ENCODE measurements at places on chromosomes 5 and 9. TPM values are rescaled to one million over a fixed set of nuclear protein-coding genes. Genes with fewer than 3 reads are reported as not detected.

- peaks cover 43% of the 10 kb centered on the region for H3K4me1 ChIP-seq
- DNase-seq, result no peak
- peaks cover under 1% of the 10 kb centered on the region for H3K36me3 ChIP-seq
- no peaks in the 10 kb centered on the region for H3K27me3 ChIP-seq
- H3K4me3 ChIP-seq, result peak overlapping the region; percentile 11
- H3K27ac ChIP-seq, result no peak overlapping the region
These were observed 113.0 kb downstream of the PAM start for GRCh38 chr5:102867992-102868662.

DNA sequence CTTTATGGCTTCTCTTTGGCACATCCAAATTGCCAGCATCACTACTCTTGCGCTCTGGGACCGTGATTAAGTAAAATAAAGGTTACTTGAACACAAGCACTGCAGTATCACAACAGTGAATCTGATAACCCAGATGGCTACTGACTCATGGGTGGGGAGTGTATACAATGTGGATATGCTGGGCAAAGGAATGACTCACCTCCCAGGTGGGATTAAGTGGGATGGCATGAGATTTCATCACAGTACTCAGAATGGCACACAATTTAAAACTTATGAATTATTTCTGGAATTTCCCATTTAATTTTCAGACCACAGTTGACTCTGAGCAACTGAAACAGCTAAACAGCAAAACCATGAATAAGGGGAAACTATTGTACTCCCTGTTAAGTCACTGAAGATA lies 4.3 kb downstream of the GFM2 start:
- H3K4me3 ChIP-seq, result no peak overlapping the region
- H3K4me1 ChIP-seq, result peaks cover 16% of the 10 kb centered on the region
- no peak overlapping the region for H3K27ac ChIP-seq
- no peaks in the 10 kb centered on the region for H3K27me3 ChIP-seq
- DNase-seq, result no peak
- H3K36me3 ChIP-seq, result peaks cover 50% of the 10 kb centered on the region

DNA sequence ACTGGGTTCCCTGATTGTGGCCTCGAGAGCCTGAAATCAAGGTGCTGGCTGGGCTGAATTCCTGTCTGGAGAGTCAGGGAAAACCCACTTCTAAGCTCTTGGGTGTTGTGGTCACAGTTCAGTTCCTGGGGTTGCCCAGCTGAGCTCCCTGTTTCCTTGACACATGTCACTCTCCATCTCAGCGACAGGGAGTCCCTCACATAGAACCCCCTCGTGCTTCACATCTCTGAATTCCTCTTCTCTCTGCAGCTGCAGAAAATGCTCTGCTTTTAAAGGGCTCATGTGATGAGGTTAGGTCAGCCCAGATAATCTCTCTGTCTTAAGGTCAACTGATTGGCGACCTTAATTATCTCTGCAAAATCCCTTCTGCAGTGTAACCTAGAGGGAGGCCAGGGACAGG lies 53.5 kb upstream of the NFIL3 start:
- H3K27me3 ChIP-seq, result no peaks in the 10 kb centered on the region
- no peak overlapping the region for H3K27ac ChIP-seq
- DNase-seq, result no peak
- peaks cover 4% of the 10 kb centered on the region for H3K4me1 ChIP-seq

DNA sequence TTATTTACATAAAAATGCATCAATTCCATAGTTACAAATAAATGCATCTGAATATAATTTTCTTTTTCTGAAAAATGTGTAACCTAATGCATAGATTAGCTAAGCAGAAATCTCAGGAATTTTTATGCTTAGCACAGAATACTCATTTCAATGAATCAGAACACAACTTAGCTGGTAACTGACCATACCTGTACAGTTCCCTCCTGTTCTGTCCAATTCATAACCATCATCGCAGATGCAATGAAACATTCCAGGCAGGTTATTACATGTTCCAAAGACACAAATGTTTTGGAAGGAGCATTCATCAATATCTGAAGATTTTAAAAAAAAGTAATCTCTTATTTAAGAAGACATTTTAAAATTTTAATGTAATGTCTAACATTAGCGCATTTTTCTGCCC lies 219.4 kb downstream of the FBN2 start:
- DNase-seq, result no peak
- no peak overlapping the region for H3K4me3 ChIP-seq
- H3K27ac ChIP-seq, result no peak overlapping the region

DNA sequence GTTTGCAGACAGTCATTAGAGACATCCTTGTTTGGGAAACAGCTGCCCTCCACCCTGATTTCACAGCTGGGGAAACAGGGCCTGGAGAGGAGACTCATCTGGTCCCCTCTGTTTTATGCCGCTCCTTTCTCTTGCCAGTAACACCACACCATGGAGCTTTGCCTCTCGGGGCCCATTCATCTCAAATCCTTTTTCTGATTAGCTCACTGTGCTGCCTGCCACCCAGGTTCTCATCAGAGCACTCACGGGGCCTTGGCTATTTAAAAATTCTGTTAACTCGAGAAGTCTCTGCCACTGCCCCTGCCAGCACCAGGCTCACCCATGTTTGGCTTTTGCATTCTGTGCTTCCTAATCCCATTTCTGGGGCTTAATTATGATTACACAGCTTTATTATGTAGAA lies 36.8 kb upstream of the C5orf58 start:
- H3K4me1 ChIP-seq, result no peaks in the 10 kb centered on the region
- no peak overlapping the region for H3K27ac ChIP-seq
- H3K36me3 ChIP-seq, result no peaks in the 10 kb centered on the region
- no peaks in the 10 kb centered on the region for H3K27me3 ChIP-seq
- H3K4me3 ChIP-seq, result no peak overlapping the region

The SPATA31A3 gene
- total RNA-seq, result not detected

The SPATA31D4 gene
- not detected for total RNA-seq

DNA sequence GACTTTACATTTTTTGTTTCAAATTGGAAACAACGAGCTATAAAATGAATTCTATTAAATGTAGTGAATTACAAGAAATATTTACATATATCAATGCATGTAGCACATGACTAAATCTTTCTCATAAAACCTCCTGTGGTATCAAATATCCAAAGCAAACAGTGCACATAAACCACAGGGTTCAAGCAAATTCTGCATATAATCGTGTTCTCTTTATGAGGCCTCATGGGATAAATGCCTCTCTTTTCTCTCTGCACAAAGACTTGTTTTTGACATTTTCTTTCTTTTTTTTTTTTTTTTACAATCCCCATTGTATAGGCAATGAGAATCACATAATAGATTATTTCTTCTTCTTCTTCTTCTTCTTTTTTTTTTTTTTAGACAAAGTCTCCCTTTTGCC lies 1117.2 kb upstream of the DMAC1 start:
- no peaks in the 10 kb centered on the region for H3K27me3 ChIP-seq
- H3K36me3 ChIP-seq, result no peaks in the 10 kb centered on the region
- no peaks in the 10 kb centered on the region for H3K4me1 ChIP-seq
- H3K27ac ChIP-seq, result no peak overlapping the region

DNA sequence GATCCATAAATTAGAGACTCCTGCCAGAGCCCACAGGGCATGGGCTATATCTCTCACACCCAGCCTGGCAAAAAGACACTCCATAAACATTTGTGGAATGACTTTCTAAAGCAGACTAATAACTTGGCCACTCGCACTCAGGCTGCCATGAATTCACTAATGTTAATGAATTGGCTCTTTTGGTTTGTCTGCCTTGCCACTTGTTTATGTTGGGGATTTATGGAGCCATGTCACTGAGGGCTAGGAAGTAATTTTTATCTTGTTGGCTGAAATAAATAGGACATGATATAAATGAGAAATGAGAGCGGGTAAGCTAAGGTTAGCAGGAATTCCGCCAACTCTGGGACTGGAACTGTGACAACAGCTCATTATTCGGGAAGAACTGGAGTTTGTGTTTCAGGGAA lies 55.2 kb downstream of the DROSHA start:
- H3K36me3 ChIP-seq, result peaks cover 3% of the 10 kb centered on the region
- DNase-seq, result no peak
- peak overlapping the region; percentile 15 for H3K27ac ChIP-seq
- no peaks in the 10 kb centered on the region for H3K4me1 ChIP-seq

DNA sequence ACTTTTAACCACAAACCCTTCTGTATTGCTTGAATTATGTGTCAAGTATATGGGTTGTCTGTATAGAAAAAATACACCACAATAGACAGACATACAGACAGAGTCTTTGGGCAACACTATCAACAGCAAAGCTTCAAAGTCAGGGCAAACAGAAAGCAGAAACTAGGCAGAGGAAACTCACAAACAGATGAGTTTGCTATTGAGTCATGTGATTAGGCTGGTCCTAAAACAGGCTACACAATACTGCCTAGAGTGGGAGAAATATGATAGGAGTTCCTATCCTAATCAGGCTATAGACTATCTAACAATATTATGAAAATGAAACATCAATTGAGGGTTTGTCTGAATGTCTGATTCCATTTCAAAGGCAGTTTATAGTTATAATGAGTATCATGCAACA lies 156.4 kb downstream of the EDIL3 start:
- no peak overlapping the region for H3K27ac ChIP-seq
- H3K4me3 ChIP-seq, result no peak overlapping the region

The STK32A gene
- total RNA-seq, result 1.2 TPM

DNA sequence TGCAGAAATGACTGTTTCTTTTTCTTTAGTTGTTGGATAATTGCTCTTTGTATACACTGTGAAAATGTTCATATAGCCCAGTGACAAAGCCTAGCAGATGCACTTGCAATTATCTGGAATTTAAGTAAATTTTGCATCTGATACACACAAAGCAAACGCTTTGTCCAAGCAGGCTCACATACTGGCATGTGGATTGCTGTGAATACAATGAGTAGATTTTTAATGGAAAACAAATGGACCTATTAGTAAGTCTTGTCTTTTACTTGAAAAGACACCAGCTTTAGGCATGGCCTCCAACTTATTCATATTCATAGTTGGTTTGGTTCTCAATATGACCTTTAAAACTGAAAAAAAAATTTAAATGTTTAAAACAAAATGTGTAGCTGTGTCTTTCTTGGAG lies 1299.8 kb upstream of the WWC1 start:
- no peaks in the 10 kb centered on the region for H3K36me3 ChIP-seq
- no peak for DNase-seq
- no peak overlapping the region for H3K4me3 ChIP-seq

- no peak for DNase-seq
- H3K4me3 ChIP-seq, result no peak overlapping the region
- H3K27me3 ChIP-seq, result no peaks in the 10 kb centered on the region
- H3K27ac ChIP-seq, result no peak overlapping the region
- H3K36me3 ChIP-seq, result no peaks in the 10 kb centered on the region
- H3K4me1 ChIP-seq, result no peaks in the 10 kb centered on the region
These were observed 654.4 kb upstream of the CDH6 start for GRCh38 chr5:30539004-30539634.

GRCh38 chr9:121613009-121613752 lies 38.3 kb upstream of the DAB2IP start:
- H3K27me3 ChIP-seq, result no peaks in the 10 kb centered on the region
- peaks cover 50% of the 10 kb centered on the region for H3K4me1 ChIP-seq
- DNase-seq, result no peak
- H3K27ac ChIP-seq, result peak overlapping the region; percentile 64
- H3K4me3 ChIP-seq, result no peak overlapping the region
